ENCODE measurements at places on chromosomes 12 and 14. TPM values are rescaled to one million over a fixed set of nuclear protein-coding genes. Genes with fewer than 3 reads are reported as not detected.

GRCh38 chr14:96351986-96352385, 11.2 kb downstream of the ATG2B start:
- H3K36me3 ChIP-seq: no peaks in the 10 kb centered on the region
- no peak for DNase-seq
- no peak overlapping the region for H3K27ac ChIP-seq

- no peak for DNase-seq
- H3K27me3 ChIP-seq: no peaks in the 10 kb centered on the region
- no peak overlapping the region for H3K27ac ChIP-seq
- no peak overlapping the region for H3K4me3 ChIP-seq
- no peaks in the 10 kb centered on the region for H3K4me1 ChIP-seq
These were observed 28.8 kb downstream of the DIO3 start for GRCh38 chr14:101590062-101590461.

- H3K36me3 ChIP-seq: peaks cover 10% of the 10 kb centered on the region
- H3K4me3 ChIP-seq: no peak overlapping the region
- no peaks in the 10 kb centered on the region for H3K27me3 ChIP-seq
These were observed 19.6 kb downstream of the ACVR1B start for GRCh38 chr12:51970904-51971646.

- H3K36me3 ChIP-seq: no peaks in the 10 kb centered on the region
- H3K27me3 ChIP-seq: no peaks in the 10 kb centered on the region
- no peak for DNase-seq
- no peak overlapping the region for H3K4me3 ChIP-seq
- H3K27ac ChIP-seq: no peak overlapping the region
- peaks cover 11% of the 10 kb centered on the region for H3K4me1 ChIP-seq
These were observed 3.9 kb upstream of the RNU6-7 start for GRCh38 chr14:32197919-32198318.

DNA sequence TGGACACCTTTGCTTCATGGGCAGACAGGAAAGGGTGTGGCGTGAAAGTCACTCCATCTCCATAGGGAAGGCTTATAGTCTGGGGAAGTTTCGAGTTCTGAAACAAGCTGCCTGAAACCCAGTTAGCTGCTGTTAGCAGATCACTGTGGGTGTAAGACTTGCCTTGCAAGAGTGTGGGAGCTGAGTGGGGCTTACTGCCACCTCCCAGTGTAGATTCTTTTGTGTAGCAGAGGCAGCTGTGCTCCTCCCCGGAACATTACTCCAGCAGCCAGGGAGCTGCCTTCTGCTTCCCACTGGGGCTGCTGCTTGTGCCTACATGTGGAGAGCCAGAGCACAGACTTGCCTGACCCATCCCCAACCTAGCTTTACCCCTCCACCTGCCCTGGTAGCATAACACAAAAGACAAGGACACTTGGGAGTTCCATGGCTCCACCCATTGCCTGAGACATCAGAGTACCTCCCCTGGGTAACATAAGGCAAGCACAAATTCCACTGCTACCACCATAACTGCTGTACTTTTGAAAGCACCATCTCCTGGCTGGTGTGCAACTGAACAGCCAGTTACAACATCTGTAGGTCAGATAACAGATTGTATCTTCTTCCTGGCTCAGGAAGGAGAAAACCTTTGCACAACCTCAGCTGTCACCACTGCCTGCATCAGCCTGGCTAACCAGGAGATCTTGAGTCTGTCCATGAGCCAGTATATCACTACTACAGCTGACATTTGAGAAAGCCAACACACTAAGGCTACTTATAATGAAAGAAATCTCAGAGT, 69.5 kb downstream of the ADAMTS20 start:
- H3K27me3 ChIP-seq: no peaks in the 10 kb centered on the region
- H3K27ac ChIP-seq: no peak overlapping the region
- no peak overlapping the region for H3K4me3 ChIP-seq
- H3K36me3 ChIP-seq: no peaks in the 10 kb centered on the region

GRCh38 chr14:54200726-54201125, 196.1 kb upstream of the CDKN3 start:
- H3K27me3 ChIP-seq: no peaks in the 10 kb centered on the region
- no peak overlapping the region for H3K27ac ChIP-seq
- H3K36me3 ChIP-seq: no peaks in the 10 kb centered on the region
- no peak for DNase-seq
- no peaks in the 10 kb centered on the region for H3K4me1 ChIP-seq
- no peak overlapping the region for H3K4me3 ChIP-seq

- H3K4me1 ChIP-seq: peaks cover 87% of the 10 kb centered on the region
- DNase-seq: peak; percentile 75
- H3K36me3 ChIP-seq: peaks cover 27% of the 10 kb centered on the region
These were observed 4.7 kb downstream of the ACVRL1 start for GRCh38 chr12:51911788-51912711.

- peak overlapping the region; percentile 89 for H3K27ac ChIP-seq
- H3K27me3 ChIP-seq: no peaks in the 10 kb centered on the region
- peaks cover 13% of the 10 kb centered on the region for H3K4me1 ChIP-seq
- peak overlapping the region; percentile 76 for H3K4me3 ChIP-seq
These were observed 442 bp downstream of the ERG28 start for GRCh38 chr14:75660238-75660629.

- H3K4me1 ChIP-seq: no peaks in the 10 kb centered on the region
- H3K27ac ChIP-seq: no peak overlapping the region
- no peak overlapping the region for H3K4me3 ChIP-seq
- H3K27me3 ChIP-seq: no peaks in the 10 kb centered on the region
- no peak for DNase-seq
- no peaks in the 10 kb centered on the region for H3K36me3 ChIP-seq
These were observed 48.7 kb downstream of the MIPOL1 start for GRCh38 chr14:37246427-37246829.

- no peak for DNase-seq
- no peak overlapping the region for H3K27ac ChIP-seq
- no peak overlapping the region for H3K4me3 ChIP-seq
- no peaks in the 10 kb centered on the region for H3K4me1 ChIP-seq
These were observed 17.1 kb downstream of the SDSL start for GRCh38 chr12:113439301-113439597.

- DNase-seq: no peak
- no peaks in the 10 kb centered on the region for H3K4me1 ChIP-seq
- no peak overlapping the region for H3K27ac ChIP-seq
- H3K36me3 ChIP-seq: no peaks in the 10 kb centered on the region
- H3K27me3 ChIP-seq: no peaks in the 10 kb centered on the region
- H3K4me3 ChIP-seq: no peak overlapping the region
These were observed 1267.6 kb upstream of the TMEM132C start for GRCh38 chr12:126999352-126999751.

GRCh38 chr14:93295541-93296220, 37.2 kb downstream of the BTBD7 start:
- H3K27me3 ChIP-seq: no peaks in the 10 kb centered on the region
- H3K4me1 ChIP-seq: no peaks in the 10 kb centered on the region
- DNase-seq: no peak
- H3K27ac ChIP-seq: no peak overlapping the region

GRCh38 chr12:92539110-92539749, 163.6 kb upstream of the PLEKHG7 start:
- H3K4me1 ChIP-seq: peaks cover 39% of the 10 kb centered on the region
- no peak overlapping the region for H3K4me3 ChIP-seq
- H3K36me3 ChIP-seq: no peaks in the 10 kb centered on the region
- H3K27me3 ChIP-seq: no peaks in the 10 kb centered on the region
- DNase-seq: no peak

- DNase-seq: no peak
- H3K4me3 ChIP-seq: no peak overlapping the region
- no peaks in the 10 kb centered on the region for H3K36me3 ChIP-seq
These were observed 148.2 kb downstream of the TMEM30B start for GRCh38 chr14:61132894-61133293.

DNA sequence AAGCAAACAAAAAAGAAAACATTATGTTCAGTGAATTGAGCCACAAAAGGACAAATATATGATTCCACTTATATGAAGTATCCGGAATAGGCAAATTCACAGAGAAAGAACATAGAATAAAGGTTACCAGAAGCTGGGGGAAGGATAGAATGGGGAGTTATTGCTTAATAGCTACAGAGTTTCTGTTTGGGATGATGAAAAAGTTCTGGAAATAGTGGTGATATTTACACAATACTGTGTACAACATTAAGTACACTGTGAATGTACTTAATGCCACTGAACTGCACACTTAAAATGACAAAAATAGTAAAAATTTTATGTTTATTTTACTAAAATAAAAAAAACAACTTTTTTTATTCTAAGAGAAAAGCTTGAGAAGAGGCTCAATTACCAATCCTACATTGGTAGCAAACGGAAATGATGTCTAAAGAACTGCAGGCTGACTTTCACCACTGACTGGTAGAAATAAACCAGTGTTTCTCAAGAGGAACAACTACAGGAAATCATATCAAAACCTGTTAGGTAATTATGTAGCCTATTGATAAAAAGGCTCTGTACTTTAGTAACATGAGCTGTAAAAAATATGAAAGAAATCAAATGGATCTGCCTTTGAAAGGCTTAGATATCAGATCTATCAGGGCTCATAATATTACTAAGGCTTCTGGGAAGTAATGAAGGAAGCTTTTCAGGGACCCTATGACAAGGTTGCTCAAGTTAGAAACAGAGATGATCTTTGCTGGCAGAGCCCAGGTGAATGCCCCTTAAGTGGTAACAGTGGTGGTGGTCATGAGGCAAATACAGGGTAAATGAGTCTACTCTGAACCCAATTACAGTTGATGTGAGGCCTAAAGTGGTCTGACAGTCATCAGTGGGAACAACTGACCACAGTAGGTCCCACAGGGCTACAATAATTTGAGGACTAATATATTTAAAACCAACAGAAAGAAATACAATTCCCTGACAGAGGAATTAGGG, 41.3 kb downstream of the BAZ1A start:
- H3K27ac ChIP-seq: peak overlapping the region; percentile 37
- H3K4me3 ChIP-seq: no peak overlapping the region
- no peak for DNase-seq
- H3K36me3 ChIP-seq: no peaks in the 10 kb centered on the region
- no peaks in the 10 kb centered on the region for H3K27me3 ChIP-seq
- peaks cover 24% of the 10 kb centered on the region for H3K4me1 ChIP-seq

- H3K27me3 ChIP-seq: no peaks in the 10 kb centered on the region
- H3K36me3 ChIP-seq: no peaks in the 10 kb centered on the region
- H3K27ac ChIP-seq: no peak overlapping the region
- no peak overlapping the region for H3K4me3 ChIP-seq
- no peak for DNase-seq
- H3K4me1 ChIP-seq: no peaks in the 10 kb centered on the region
These were observed 554.2 kb downstream of the FLRT2 start for GRCh38 chr14:86084097-86084496.

DNA sequence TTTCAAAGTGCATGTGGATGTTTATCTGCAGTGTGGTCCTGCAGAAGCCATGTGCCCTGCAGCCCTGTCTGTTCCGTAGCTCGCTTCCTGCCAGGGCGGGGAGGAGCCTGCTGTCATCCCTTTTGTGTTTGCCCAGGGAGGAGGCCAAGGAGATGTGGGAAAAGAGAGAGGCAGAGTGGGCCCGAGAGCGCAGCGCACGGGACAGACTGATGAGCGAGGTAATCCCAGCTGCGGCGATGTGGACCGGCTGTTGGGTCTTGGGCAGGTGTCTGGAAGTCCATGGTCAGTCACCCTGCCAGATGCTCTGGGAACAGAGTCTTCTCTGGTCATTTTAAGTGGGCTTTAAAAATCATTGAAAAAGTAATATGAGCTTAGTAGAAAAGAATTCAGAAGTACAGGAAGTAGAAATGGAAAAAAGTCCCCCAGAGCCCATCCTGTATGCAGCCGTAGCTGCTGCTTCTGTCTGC, 12.8 kb downstream of the TCHP start:
- H3K27ac ChIP-seq: no peak overlapping the region
- H3K27me3 ChIP-seq: no peaks in the 10 kb centered on the region
- H3K4me3 ChIP-seq: no peak overlapping the region
- peaks cover 96% of the 10 kb centered on the region for H3K36me3 ChIP-seq
- peak; percentile 20 for DNase-seq
- no peaks in the 10 kb centered on the region for H3K4me1 ChIP-seq

DNA sequence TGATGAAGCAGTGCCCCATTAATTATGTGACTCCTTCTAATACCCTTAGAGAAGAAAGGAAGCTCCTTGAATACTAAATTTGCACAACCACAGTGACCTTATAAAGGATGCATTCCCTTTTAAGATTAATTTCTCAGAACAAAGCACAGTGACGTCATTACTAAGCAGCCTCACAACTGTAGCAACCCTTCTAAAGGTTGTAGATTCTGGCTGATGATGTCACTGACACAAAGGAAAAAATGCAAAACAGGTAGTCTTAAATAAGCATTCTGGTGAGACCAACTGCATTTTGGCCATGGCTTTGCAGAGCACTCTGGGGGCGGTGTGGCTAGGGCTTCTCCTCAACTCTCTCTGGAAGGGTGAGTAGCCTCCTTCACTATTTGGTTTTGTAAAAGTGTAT, 38.4 kb upstream of the OR4E1 start:
- H3K4me1 ChIP-seq: no peaks in the 10 kb centered on the region
- no peak overlapping the region for H3K27ac ChIP-seq
- H3K27me3 ChIP-seq: no peaks in the 10 kb centered on the region
- H3K36me3 ChIP-seq: no peaks in the 10 kb centered on the region

GRCh38 chr14:21213652-21214051, 55.6 kb downstream of the HNRNPC start:
- H3K4me3 ChIP-seq: no peak overlapping the region
- no peak overlapping the region for H3K27ac ChIP-seq
- no peak for DNase-seq
- H3K4me1 ChIP-seq: peaks cover 38% of the 10 kb centered on the region
- H3K36me3 ChIP-seq: peaks cover 94% of the 10 kb centered on the region

GRCh38 chr14:71062581-71063303, 155.5 kb downstream of the PCNX1 start:
- no peak overlapping the region for H3K4me3 ChIP-seq
- no peak overlapping the region for H3K27ac ChIP-seq
- H3K4me1 ChIP-seq: no peaks in the 10 kb centered on the region
- peaks cover 51% of the 10 kb centered on the region for H3K36me3 ChIP-seq
- no peak for DNase-seq

DNA sequence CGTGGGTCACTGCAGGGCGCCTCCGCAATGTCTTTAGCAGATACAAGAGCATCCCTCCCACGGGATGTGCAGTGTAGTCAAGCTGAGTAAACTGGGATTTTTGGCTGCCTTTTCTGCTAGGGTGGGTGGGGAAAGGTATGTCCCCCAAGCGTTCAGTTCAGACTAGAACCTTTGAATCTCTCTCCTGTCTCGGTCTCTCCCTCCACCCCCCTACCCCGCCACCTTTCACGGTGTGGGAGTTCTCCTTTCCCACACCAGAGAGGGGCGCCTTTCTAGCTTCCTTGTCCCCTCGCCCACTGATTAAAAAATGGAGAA, 525 bp upstream of the FAR2 start:
- no peak for DNase-seq
- no peaks in the 10 kb centered on the region for H3K36me3 ChIP-seq
- peak overlapping the region; percentile 92 for H3K27ac ChIP-seq
- H3K4me1 ChIP-seq: peaks cover 30% of the 10 kb centered on the region
- H3K27me3 ChIP-seq: no peaks in the 10 kb centered on the region

AQP6 gene
- total RNA-seq: 0.09 TPM

ADAM20 gene
- 1.5 TPM for total RNA-seq

LIN7A gene
- 14.6 TPM for total RNA-seq

SERPINA10 gene
- total RNA-seq: not detected

RAN gene
- 300 TPM for total RNA-seq

PNN gene
- 42.9 TPM for total RNA-seq

MMP14 gene
- total RNA-seq: 124 TPM

SLC6A12 gene
- total RNA-seq: 14.2 TPM

OLR1 gene
- 172 TPM for total RNA-seq

HSPB8 gene
- total RNA-seq: 47.9 TPM

CACNA2D4 gene
- 7.0 TPM for total RNA-seq

PPP4R4 gene
- total RNA-seq: 5.9 TPM

SYNE3 gene
- total RNA-seq: 22.4 TPM

SELPLG gene
- 59.9 TPM for total RNA-seq

RNF34 gene
- total RNA-seq: 23.0 TPM

MEG3 gene
- 16.6 TPM for total RNA-seq

TBC1D30 gene
- total RNA-seq: 11.5 TPM

HSPA2 gene
- 11.4 TPM for total RNA-seq

CIROP gene
- total RNA-seq: not detected

AMHR2 gene
- 1.2 TPM for total RNA-seq

Measured in lower lobe of right lung (tissue), 2 donors.